ENCODE measurements at places on chromosomes 12 and 14. TPM values are rescaled to one million over a fixed set of nuclear protein-coding genes. Genes with fewer than 3 reads are reported as not detected.
A peak's percentile ranks its signal among the peaks of the same experiment; 100 is the strongest.

Gene TRHDE
- total RNA-seq: 1.2 TPM

Gene LAG3
- total RNA-seq: not detected

Gene ABCD2
- total RNA-seq: 0.72 TPM

Gene GDF3
- total RNA-seq: not detected

Gene TTC9
- total RNA-seq: 4.1 TPM

Gene MYF5
- total RNA-seq: not detected

- no peak overlapping the region for H3K4me3 ChIP-seq
- H3K36me3 ChIP-seq: no peaks in the 10 kb centered on the region
- H3K27me3 ChIP-seq: peaks cover 22% of the 10 kb centered on the region
- no peak for DNase-seq
- no peak overlapping the region for H3K27ac ChIP-seq
- no peaks in the 10 kb centered on the region for H3K4me1 ChIP-seq
Observed at GRCh38 chr12:117328556-117329100, 32.8 kb downstream of the NOS1 start.

GRCh38 chr12:119072440-119072839 is 91.1 kb downstream of the SRRM4 start:
- no peaks in the 10 kb centered on the region for H3K4me1 ChIP-seq
- no peak overlapping the region for H3K4me3 ChIP-seq
- H3K27ac ChIP-seq: no peak overlapping the region
- peaks cover 7% of the 10 kb centered on the region for H3K27me3 ChIP-seq

- H3K27ac ChIP-seq: no peak overlapping the region
- H3K4me3 ChIP-seq: no peak overlapping the region
- no peaks in the 10 kb centered on the region for H3K36me3 ChIP-seq
- H3K4me1 ChIP-seq: peaks cover 3% of the 10 kb centered on the region
- no peak for DNase-seq
Observed at GRCh38 chr14:102824832-102825231, 47.6 kb downstream of the TRAF3 start.

- no peak overlapping the region for H3K4me3 ChIP-seq
- no peaks in the 10 kb centered on the region for H3K36me3 ChIP-seq
- no peaks in the 10 kb centered on the region for H3K4me1 ChIP-seq
- DNase-seq: no peak
- H3K27me3 ChIP-seq: peaks cover 78% of the 10 kb centered on the region
Observed at GRCh38 chr12:114501474-114501807, 95.5 kb upstream of the TBX5 start.

- H3K27ac ChIP-seq: no peak overlapping the region
- H3K27me3 ChIP-seq: peaks cover 32% of the 10 kb centered on the region
- H3K4me3 ChIP-seq: no peak overlapping the region
- DNase-seq: no peak
- H3K36me3 ChIP-seq: no peaks in the 10 kb centered on the region
Observed at GRCh38 chr14:100807979-100808734, 17.8 kb upstream of the MEG3 start.

GRCh38 chr14:68389943-68390342 is 402.9 kb downstream of the ZFP36L1 start:
- no peak overlapping the region for H3K4me3 ChIP-seq
- H3K4me1 ChIP-seq: peaks cover 55% of the 10 kb centered on the region
- no peak for DNase-seq
- no peak overlapping the region for H3K27ac ChIP-seq

DNA sequence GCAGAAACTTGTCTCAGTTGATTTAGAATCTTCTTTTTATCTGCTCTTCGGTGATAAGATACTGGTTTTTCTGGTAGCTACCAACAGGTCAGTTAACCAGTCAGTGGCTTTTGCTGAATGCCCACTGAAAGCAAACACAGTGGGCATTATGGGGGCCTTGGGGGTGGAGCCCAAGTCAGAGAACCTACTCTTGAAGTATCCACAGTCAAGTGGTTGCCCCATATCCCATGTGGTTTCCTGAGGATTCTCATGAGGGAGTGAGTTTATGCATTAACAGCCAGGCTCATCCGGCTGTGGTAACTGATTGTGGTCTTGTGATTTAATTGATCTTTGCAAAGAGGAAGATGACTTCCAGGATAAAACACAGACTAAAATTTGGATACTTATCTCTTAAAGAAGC is 83.7 kb downstream of the ST8SIA1 start:
- no peak for DNase-seq
- no peaks in the 10 kb centered on the region for H3K27me3 ChIP-seq

- DNase-seq: no peak
- H3K27me3 ChIP-seq: no peaks in the 10 kb centered on the region
- no peak overlapping the region for H3K27ac ChIP-seq
- H3K36me3 ChIP-seq: no peaks in the 10 kb centered on the region
- peaks cover 6% of the 10 kb centered on the region for H3K4me1 ChIP-seq
Observed at GRCh38 chr14:91754185-91754584, 22.3 kb upstream of the CATSPERB start.

DNA sequence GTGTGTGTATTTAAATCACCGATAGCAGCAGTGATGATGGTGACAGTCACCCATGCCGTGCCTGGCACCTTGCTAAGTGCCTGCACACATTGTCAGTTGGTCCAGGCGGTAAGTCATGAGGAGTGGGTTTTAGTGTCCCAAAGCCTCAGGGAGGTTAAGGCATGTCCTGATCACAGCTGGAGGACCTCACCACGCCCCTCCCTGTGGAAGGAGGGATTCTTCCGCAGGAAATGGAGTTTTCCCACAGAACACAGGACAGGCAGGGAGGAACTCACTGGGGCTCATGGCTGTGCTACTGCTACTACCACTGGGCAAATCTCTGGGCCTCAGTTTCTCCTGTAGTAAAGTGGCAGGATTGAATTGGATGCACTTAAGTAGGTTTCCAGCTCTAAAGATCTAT is 142.3 kb downstream of the CACNA1C start:
- no peak overlapping the region for H3K27ac ChIP-seq
- no peaks in the 10 kb centered on the region for H3K4me1 ChIP-seq
- DNase-seq: no peak
- no peak overlapping the region for H3K4me3 ChIP-seq

GRCh38 chr12:47221256-47222023 is 141.7 kb upstream of the AMIGO2 start:
- H3K36me3 ChIP-seq: no peaks in the 10 kb centered on the region
- no peak overlapping the region for H3K4me3 ChIP-seq
- DNase-seq: no peak
- H3K4me1 ChIP-seq: peaks cover 11% of the 10 kb centered on the region

GRCh38 chr12:50606675-50607375 is 102.0 kb downstream of the DIP2B start:
- H3K27ac ChIP-seq: no peak overlapping the region
- no peaks in the 10 kb centered on the region for H3K27me3 ChIP-seq
- H3K4me3 ChIP-seq: no peak overlapping the region
- peaks cover 10% of the 10 kb centered on the region for H3K4me1 ChIP-seq
- no peaks in the 10 kb centered on the region for H3K36me3 ChIP-seq
- no peak for DNase-seq

- H3K4me1 ChIP-seq: peaks cover 16% of the 10 kb centered on the region
- H3K27me3 ChIP-seq: no peaks in the 10 kb centered on the region
- peak overlapping the region; percentile 75 for H3K27ac ChIP-seq
- peak; percentile 56 for DNase-seq
- no peaks in the 10 kb centered on the region for H3K36me3 ChIP-seq
- peak overlapping the region; percentile 67 for H3K4me3 ChIP-seq
Observed at GRCh38 chr14:77375973-77376770, 722 bp downstream of the TMED8 start.

DNA sequence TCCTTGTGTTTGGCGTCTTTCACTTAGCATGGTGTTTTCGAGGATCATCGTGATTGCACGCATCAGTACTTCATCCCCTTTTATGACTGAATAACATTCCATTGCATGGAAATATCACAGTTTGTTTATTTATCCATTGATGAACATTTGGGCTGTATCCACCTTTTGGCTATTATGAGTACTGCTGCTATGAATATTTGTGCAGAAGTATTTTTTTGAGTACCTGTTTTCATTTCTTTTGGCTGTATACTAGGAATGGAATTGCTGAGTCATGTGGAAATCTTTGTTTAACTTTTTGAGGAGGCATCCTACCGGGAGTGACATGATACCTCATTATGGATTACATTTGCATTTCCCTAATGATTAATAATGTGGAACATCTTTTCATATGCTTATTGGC is 66.4 kb downstream of the WNK1 start:
- H3K27me3 ChIP-seq: no peaks in the 10 kb centered on the region
- no peak overlapping the region for H3K4me3 ChIP-seq
- H3K27ac ChIP-seq: no peak overlapping the region
- DNase-seq: no peak
- peaks cover 33% of the 10 kb centered on the region for H3K4me1 ChIP-seq
- peaks cover 7% of the 10 kb centered on the region for H3K36me3 ChIP-seq

Data from suprapubic skin (tissue), 4 donors.